ENCODE measurements at places on chromosomes 5 and 9.

- DNase-seq: no peak
Measured at GRCh38 chr9:126894052-126894603, 20.5 kb upstream of the RALGPS1 start.

- no peak for DNase-seq
Measured at GRCh38 chr5:432928-433791, 9.8 kb upstream of the EXOC3 start.

DNA sequence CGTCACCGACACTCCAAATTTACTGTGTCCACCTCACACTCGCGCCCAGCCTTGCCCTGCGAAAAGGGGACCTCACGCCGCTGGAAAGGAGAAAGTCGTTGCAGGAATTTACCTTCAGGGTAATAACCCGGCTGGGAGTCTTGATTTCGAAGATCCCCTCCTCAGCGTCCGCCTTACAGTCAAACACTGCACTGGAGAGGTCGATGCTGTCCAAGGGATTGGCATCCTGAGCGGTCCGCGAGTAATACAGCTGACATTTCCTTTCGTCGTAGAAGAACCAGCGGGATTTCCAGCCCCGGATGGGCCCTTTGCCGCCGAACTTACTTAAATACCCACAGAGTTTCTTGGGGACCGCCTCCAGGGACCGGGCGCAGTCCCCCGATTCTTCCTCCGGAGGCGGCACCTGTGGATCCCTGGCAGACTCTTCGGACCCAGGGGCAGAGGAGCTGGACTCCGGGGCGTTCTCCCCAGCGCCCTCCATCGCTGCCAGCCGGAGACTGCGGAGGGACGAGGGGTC is 330 bp downstream of the TBC1D2 start:
- no peak for DNase-seq

- no peak for DNase-seq
Measured at GRCh38 chr9:37921546-37922300, 17.8 kb upstream of the SLC25A51 start.

GRCh38 chr5:165184183-165184582 is 1678.8 kb downstream of the MAT2B start:
- no peak for DNase-seq

DNA sequence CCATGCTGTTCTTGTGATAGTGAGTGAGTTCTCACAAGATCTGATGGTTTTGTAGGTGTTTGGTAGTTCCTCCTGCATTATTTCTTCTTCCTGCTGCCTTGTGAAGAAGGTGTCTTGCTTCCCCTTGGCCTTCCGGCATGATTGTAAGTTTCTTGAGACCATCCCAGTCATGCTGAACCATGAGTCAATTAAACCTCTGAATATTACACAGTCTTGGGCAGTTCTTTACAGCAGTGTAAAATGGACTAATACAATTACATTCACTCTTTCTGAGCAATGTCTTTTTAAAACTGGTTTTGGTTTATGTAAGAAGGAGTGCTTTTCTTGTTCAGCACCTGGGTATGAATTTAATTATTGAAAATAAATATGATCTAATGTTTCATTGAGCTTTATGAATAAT is 50.7 kb upstream of the ARRDC3 start:
- DNase-seq: no peak
